ENCODE measurements at places on chromosomes 3 and 15.

- DNase-seq, result peak; percentile 17
Observed at GRCh38 chr15:68650901-68651709, 72.3 kb downstream of the CORO2B start.

DNA sequence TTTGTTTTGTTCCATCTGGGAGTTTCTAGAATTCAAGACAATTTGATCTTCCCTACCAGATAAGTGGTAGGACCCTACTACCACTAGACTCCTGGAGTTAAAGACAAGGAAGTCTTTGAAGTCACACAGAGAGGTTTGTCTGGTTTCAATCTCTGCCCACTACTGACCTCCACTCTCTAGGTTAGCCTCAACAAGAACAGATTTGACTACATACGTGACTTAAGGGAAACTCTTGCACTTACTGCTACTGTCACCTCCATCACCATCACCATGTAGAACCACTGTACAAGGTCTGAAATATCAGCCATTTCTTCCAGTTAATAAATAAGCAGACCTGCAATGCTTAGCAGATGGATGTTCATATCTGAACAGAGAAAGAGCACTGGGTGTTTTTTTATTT is 148.3 kb upstream of the ARHGEF26 start:
- DNase-seq, result no peak

GRCh38 chr3:174951498-174952005 is 92.4 kb downstream of the NAALADL2 start:
- DNase-seq, result no peak

GRCh38 chr15:64640146-64640871 is 135.1 kb downstream of the RBPMS2 start:
- no peak for DNase-seq

DNA sequence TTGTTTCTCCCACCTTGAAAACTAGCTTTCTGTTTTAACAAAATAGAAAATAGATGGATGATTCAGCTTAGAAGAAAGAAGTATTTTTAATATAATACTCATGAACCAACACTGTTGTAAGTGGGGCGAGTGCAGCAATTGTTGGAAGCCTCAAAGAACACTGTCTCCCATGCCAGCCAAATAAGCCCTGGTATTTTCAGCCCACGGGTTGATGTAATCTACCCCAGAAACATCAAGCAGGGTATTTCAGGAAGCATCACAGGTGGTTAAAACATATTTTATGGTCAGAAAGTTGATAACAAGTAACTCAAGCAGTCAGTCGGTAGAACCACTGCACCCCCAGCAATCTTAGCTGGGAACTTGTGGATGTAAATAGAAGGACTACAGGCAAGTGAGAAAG is 115.9 kb downstream of the SV2B start:
- no peak for DNase-seq

- no peak for DNase-seq
Observed at GRCh38 chr15:96182736-96183513, 147.6 kb upstream of the NR2F2 start.

DNA sequence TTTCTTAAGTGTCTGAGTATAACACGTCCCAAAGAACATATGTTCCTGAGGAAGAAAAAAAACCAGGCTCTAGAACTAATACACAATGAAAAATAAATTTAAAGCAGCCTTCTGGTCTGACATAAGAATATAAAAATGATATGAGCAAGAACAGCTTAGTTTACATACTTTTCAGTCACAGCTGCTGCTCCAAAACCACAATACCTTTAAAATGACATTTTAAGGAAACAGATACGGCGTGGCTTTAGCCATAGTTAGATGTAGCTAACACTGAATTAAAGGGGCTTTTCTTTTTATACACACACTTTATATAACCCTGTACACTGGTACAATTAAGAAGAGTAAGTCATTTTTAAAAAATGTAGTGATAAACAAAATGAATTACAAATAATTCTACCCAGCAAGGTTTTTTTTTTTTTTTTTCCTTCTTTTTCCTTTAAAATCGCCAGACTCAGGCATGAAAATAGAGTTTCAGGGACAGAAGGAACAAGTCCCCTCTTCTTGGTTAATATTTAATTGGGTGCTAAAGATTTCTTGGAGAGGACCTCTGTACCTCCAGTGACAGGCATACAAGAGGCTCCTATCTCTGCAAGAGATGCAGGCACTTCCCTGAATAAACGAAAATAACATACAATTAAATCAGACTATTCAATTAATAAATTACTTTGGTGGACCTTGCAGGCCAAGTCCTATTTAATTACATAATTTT is 265.6 kb downstream of the FOXP1 start:
- DNase-seq, result no peak

GRCh38 chr15:79156704-79157375 is 66.3 kb upstream of the RASGRF1 start:
- no peak for DNase-seq

DNA sequence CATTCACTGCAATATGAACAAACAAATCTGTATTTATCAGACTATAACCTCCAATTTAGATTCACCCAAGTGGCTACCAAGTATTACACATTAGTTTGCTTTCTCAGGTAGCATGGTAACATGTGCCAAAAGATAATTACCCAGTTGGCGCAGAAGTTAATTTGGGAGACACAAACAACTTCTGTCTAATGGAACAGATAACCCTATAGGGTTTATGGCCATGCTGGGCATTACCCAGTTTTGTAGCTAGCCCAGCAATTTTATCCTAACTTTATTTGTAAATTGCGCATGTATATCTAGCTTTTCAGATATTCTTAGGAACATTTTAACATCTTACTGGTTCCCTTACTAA is 780 bp downstream of the RPL22L1 start:
- peak; percentile 4 for DNase-seq

- DNase-seq, result peak; percentile 67
Observed at GRCh38 chr15:33126559-33127290, 67.8 kb downstream of the FMN1 start.

- no peak for DNase-seq
Observed at GRCh38 chr3:20396335-20396734, 210.3 kb upstream of the SGO1 start.

DNA sequence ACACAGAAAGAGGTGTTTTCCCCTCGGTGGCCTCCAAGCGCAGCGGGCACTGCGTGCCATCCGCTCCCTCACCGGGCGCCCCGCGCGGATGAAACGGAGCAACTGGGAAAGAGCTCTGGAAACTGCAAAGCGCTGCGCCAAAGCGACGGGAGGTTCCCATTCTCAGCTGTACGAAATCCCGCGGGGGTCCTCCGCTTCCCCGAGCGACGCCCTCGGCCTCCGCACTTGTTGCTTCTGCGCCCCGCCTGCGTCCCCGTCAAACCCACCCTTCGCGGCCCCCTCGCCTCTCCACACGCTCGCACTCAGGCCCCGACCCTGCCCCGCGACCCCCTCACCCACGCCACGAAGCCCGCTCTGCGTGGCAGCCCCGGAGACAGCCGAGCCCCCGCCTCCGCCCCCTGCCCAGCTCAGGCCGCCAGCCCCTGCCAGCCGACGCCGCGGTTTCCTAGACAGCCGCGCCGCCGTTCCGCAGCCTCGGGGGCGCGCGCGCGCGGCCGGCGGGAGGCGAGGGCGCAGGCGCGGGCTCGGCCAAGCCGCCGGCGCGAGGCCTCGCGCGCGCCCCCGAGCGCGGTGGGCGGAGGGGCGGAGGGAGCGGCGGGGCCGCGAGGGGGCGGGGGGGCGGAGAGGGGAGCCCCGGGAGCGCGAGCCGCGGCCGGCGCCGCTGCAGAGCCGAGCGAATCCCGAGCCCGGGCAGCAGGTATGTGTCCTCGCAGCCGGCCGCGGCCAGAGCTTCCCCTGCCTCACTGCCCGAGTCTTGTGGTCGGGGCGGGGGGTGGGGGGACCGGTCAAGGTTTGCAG is at the start of gene TMEM266:
TSS of gene TMEM266 (plus strand) at position 666 of the 798 bp plus-strand sequence. CDS start 74,279 bp downstream, outside the sequence.
- no peak for DNase-seq

DNA sequence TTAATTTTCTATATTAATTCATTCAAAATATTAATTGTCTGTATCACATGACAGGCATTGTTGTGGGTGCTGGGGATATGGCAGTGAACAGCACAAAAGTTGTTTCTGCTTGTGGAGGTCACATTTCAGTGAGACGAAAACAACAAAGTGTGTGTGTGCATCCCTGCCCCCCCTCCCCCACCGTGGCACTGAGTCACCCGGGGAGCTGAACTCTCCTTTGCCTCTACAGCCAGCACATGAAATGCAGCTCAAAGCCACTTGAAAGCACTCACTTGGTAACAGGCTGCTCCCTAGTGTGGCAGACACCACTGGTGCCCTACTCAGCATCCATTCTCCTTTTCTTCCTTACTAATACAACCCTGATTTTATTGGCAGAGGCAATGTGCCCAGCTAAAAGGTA is 16.9 kb upstream of the SCAMP5 start:
- no peak for DNase-seq

DNA sequence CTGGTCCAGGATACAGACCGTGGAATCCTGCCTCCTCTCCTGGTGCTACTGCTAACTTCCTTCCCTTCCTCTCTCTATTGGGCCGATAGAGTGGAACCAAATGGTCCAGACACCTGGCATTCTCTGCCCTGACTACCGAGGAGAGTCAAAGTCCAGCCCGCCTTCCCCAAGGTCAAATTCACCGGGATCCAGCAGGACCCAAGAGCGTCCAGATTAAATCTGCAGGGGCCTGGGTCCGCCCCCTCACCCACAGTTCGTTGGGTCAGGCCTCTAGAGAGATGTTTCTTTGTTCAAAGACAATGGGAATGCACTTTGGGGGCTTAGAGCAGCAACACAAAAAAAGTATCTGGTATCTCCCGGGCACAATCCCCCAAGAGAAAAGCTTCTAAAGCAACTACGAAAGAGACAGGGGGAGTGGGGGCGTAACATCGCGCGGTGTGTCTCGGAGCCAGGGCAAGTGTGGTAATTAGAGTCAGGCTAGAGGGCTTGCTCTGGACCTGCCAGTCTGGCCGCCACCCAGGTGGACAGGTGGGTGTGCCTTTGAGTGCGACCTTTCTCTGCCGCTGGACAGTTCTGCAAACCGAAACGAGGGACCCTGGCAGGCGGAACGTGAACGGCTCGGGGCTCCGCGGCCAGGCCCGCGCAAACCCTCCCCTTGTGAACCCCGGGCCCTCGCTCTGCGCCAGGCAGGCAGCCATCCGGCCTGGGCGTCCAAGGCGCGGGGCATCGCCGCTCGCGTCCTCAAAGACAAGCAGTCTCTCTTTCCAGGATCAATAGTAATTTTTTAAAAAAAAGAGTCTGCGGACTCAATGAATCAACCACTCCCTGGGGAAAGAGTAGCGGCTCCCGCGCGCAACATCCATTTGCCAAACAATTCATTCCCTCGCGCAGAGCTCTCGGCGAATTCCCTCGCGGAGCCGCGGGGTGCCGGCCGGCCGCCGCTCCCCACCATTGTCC is 806 bp downstream of the KLHL25 start:
- peak; percentile 51 for DNase-seq

GRCh38 chr3:155096303-155097008 is 16.3 kb downstream of the MME start:
- DNase-seq, result no peak

DNA sequence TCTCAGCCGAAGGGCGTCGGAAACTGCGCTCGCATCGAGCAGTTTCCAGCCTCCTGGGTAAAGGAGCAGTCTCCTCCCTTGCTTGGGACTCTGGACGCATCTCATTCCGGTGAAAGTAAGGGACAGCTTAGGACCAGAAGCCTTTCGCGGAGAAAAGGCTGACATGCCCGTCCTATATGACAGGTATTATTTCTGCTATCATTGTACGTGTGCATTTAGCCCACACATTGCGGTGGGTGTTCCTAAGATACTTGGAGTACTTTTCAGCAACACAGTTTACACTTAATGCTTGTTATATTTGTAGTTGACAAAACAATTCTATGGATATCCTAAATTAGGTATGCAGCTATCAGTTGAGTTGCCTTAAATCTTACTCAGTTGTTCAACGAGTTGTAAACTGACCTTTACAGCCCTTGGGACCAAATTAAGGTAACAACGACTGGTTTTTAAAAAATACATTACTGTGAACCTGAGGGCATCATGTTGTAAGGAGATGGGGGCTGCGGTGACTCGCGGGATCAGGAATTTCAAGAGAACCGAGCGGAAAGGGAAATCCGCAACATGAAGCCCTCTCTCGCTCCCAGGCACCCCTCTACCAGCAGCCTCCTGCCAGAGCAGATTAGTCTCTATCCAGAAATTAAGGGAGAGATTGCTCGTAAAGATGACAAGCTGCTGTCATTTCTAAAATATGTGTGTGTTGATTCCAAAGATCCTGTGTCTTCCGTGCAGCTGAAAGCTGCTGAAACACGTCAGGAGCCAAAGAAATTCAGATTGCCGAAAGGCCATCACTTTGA is 632 bp upstream of the COPS2 start:
- no peak for DNase-seq

- peak; percentile 66 for DNase-seq
Observed at GRCh38 chr15:93152360-93152759, 63.3 kb upstream of the RGMA start.

DNA sequence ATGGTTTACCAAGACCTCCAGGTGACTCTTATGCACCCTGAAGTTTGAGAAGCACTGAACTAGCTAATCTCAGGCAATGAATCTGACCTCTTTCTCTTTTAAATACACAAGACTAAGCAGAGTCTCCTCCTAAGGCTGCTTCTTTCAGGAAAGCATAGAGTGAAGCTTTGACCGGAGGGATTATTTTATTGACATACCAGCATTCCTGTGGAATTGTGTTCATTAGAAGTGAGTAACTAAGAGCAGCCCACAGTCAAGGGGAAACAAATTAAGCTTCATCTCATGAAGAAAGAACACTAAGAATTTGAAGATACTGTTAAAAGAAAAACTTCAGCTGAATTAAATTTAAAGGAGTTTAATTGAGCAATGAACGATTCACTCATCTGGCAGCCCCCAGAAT is 963.5 kb downstream of the NTRK3 start:
- no peak for DNase-seq

DNA sequence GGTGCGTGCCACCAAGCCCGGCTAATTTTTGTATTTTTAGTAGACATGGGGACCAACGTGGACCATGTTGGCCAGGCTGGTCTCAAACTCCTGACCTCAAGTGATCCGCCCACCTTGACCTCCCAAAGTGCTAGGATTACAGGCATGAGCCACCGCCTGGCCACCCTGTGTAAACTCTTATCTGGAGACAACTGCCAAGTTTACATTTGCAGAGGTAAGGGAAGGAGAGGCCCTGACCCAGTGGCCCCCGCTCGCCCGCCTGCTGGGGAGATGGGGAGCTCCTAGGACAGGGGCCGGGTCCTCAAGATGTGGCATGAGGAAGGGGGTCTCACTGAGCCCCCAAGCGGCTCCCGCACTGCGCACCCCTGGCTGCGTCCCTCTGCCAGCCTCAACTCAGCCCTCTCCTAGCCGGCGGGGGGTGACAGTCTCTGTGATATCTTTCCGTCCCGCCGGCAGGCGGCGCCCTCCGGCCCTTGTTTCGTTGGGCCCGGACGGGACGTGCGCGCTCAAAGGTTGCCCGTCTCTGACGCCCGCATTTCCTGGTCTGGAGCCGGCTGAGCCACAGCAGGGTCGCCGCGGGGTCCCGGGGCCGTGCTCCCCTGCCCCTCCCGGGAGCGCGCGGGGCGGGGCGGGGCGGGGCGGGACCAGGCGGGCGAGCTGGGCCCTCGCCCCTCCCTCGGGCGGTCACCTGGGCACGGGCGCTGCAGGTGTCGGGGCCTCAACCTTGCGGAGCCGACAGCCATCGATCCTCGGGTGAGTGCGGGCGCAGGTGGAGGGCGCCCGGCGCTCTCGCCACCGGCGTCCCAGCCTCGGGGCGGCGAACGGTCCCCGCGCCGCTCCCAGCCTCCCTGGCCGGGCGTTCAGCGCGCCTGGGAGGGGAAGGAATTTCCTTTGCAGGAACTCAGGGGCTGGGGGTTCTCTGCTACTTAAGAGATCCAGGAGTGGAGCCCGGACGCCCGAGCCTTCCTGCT is at the start of gene GPR160:
TSS of gene GPR160 (plus strand) at position 533 of the 971 bp plus-strand sequence. CDS start 45,978 bp downstream, outside the sequence.
- peak; percentile 79 for DNase-seq

GRCh38 chr3:1017870-1018269 is 75.0 kb upstream of the CNTN6 start:
- no peak for DNase-seq

GRCh38 chr3:46080124-46080968 is 53.1 kb upstream of the XCR1 start:
- DNase-seq, result no peak
